Endothelial cell (in vitro differentiated cells): ENCODE measurements at places on chromosomes 6 and 20. TPM values are rescaled to one million over a fixed set of nuclear protein-coding genes. Genes with fewer than 3 reads are reported as not detected.

- DNase-seq: no peak
- peaks cover 4% of the 10 kb centered on the region for H3K27me3 ChIP-seq
- H3K27ac ChIP-seq: no peak overlapping the region
- no peaks in the 10 kb centered on the region for H3K4me1 ChIP-seq
- no peaks in the 10 kb centered on the region for H3K36me3 ChIP-seq
- no peak overlapping the region for H3K4me3 ChIP-seq
These were observed 299.8 kb downstream of the LRFN2 start for GRCh38 chr6:40287296-40287850.

DNA sequence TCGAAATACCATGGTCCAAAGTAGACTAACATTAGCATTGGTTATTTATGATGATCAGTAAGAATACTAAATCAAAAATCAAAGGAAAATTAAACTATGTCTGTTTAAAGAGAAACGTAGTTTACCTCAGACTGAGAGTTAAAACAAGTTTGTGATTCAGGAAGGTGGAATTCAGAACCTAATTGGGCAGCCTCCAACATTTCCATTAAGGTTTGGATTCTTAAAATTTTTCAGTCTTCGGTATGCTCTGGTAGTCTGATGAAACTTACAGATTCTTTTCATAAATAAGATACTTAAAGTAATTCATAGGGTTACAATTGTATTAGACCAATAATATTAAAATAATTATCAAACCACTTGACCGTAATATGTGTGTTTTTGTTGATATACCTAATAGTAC lies 18.6 kb downstream of the HFE start:
- DNase-seq: no peak
- H3K4me3 ChIP-seq: no peak overlapping the region
- peaks cover 5% of the 10 kb centered on the region for H3K27me3 ChIP-seq
- H3K36me3 ChIP-seq: peaks cover 4% of the 10 kb centered on the region
- H3K27ac ChIP-seq: no peak overlapping the region

DNA sequence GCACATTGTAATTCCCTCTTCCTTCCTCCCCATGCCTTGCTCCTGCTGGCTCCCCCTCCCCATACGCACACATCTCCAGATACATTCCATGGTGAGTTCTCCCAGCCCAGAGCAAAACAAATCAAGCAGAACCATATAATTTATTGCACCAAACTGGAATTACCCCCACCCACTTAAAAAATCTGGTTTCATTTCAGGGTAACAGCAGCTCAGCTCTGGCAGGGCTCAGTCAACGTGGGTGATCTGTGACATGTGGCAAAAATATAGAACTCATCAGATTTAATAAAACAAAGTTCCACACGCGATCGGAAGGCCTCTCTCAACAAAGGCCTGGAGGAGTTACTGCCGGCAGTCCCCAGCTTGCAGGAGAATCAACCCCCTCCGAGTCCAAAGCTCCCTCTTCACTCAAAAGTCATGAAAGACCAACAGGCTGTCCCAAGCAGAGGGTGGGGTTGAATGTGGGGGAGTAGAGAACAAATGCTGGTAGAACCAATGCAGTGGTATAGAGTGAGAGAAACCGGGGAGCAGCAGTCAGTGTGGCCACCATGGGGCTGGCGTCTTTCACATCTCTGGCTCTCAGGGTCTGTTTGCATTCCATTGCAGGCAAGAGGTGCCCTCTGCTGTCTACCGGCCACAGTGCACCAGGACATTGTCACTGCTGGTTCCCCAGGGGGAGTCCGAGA lies 323.3 kb upstream of the NT5E start:
- no peaks in the 10 kb centered on the region for H3K36me3 ChIP-seq
- no peaks in the 10 kb centered on the region for H3K27me3 ChIP-seq
- H3K4me1 ChIP-seq: peaks cover 10% of the 10 kb centered on the region
- peak overlapping the region; percentile 61 for H3K4me3 ChIP-seq

- H3K36me3 ChIP-seq: no peaks in the 10 kb centered on the region
- DNase-seq: no peak
- H3K4me1 ChIP-seq: no peaks in the 10 kb centered on the region
- peaks cover under 1% of the 10 kb centered on the region for H3K27me3 ChIP-seq
- H3K27ac ChIP-seq: no peak overlapping the region
These were observed 32.3 kb downstream of the C20orf203 start for GRCh38 chr20:32641464-32641863.

GRCh38 chr6:139856562-139856961 lies 482.1 kb upstream of the CITED2 start:
- H3K4me1 ChIP-seq: no peaks in the 10 kb centered on the region
- no peak overlapping the region for H3K4me3 ChIP-seq
- DNase-seq: no peak
- H3K27me3 ChIP-seq: no peaks in the 10 kb centered on the region
- no peaks in the 10 kb centered on the region for H3K36me3 ChIP-seq
- H3K27ac ChIP-seq: no peak overlapping the region

Gene TOX2
- 5.0 TPM for total RNA-seq

Gene RIPOR3
- 11.2 TPM for total RNA-seq

- H3K4me1 ChIP-seq: peaks cover 8% of the 10 kb centered on the region
- DNase-seq: no peak
- no peaks in the 10 kb centered on the region for H3K36me3 ChIP-seq
- H3K27ac ChIP-seq: no peak overlapping the region
- H3K27me3 ChIP-seq: peaks cover 1% of the 10 kb centered on the region
These were observed 73.1 kb downstream of the PTCHD4 start for GRCh38 chr6:48037946-48038345.

DNA sequence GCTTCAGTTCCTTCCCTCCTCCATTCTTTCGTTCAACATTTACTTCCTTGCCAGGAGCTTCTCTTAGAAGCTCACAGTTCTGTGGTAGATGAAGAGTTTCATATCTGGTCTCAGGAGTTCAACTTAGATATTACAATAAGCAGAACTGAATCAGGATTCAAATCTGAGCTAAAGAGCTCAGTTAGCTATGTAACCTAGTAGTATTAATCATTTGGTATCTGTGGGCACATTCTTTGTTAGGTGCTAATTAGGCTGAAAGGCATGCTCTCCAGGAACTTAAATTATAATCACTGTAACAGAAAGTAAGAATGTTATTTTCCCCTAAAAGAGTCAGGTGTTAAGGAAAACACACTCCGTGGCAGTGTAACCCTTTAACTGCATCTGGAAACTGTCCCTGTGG lies 8.4 kb downstream of the ZNF76 start:
- H3K4me1 ChIP-seq: peaks cover 1% of the 10 kb centered on the region
- no peak overlapping the region for H3K27ac ChIP-seq
- no peaks in the 10 kb centered on the region for H3K36me3 ChIP-seq
- H3K27me3 ChIP-seq: no peaks in the 10 kb centered on the region

- no peaks in the 10 kb centered on the region for H3K36me3 ChIP-seq
- no peaks in the 10 kb centered on the region for H3K27me3 ChIP-seq
- no peak for DNase-seq
- H3K27ac ChIP-seq: no peak overlapping the region
These were observed 95.3 kb upstream of the SGK1 start for GRCh38 chr6:134413241-134413643.

GRCh38 chr6:143123081-143123480 lies 62.4 kb downstream of the AIG1 start:
- no peak for DNase-seq
- no peaks in the 10 kb centered on the region for H3K4me1 ChIP-seq
- H3K4me3 ChIP-seq: no peak overlapping the region
- H3K36me3 ChIP-seq: no peaks in the 10 kb centered on the region
- no peak overlapping the region for H3K27ac ChIP-seq

GRCh38 chr6:70998148-70998547 lies 41.3 kb upstream of the B3GAT2 start:
- DNase-seq: no peak
- no peak overlapping the region for H3K27ac ChIP-seq
- no peaks in the 10 kb centered on the region for H3K27me3 ChIP-seq
- no peaks in the 10 kb centered on the region for H3K36me3 ChIP-seq

- H3K36me3 ChIP-seq: peaks cover 25% of the 10 kb centered on the region
- no peak overlapping the region for H3K4me3 ChIP-seq
- peaks cover 13% of the 10 kb centered on the region for H3K4me1 ChIP-seq
These were observed 43.1 kb downstream of the DCBLD1 start for GRCh38 chr6:117525607-117526006.

GRCh38 chr6:38493931-38494547 lies 145.7 kb downstream of the BTBD9 start:
- no peak overlapping the region for H3K4me3 ChIP-seq
- H3K27me3 ChIP-seq: peaks cover 2% of the 10 kb centered on the region
- DNase-seq: peak; percentile 78
- no peaks in the 10 kb centered on the region for H3K36me3 ChIP-seq
- H3K4me1 ChIP-seq: no peaks in the 10 kb centered on the region
- H3K27ac ChIP-seq: no peak overlapping the region

DNA sequence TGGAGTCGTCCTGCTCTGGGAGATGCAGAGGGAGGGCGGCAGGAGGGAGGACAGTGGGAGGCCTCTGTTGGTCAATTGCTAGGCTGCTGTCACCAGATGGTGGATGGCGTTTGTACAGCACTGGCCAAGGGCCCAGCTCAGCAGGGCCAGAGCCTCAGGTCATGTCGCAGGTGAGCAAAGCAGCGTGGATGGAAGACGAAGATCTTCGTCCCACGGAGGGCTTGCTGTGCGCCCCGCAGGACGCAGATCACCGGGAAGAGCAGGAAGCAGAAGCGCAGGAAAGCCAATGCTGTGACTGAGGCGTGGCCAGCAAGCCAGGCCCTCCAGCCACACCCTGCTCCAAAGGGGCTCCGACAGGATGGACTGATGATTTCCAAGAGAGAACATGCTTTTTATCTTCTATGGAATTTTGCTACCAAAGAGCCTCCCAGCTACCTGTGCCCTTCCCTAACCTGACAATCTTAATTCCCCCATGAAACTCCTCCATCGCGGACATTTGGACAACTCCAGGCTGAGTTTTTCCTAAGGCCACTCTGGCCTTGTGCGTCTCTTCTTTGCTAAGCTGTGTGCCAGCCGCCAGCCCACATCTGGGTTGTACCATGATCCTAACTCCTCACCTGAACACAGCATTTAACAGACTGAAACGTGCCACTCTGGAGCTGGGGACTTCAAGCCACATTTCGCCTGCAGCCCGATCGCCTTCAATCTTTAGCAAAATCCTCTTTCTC lies 3.5 kb upstream of the SLCO4A1 start:
- no peak overlapping the region for H3K27ac ChIP-seq
- H3K36me3 ChIP-seq: no peaks in the 10 kb centered on the region
- H3K4me3 ChIP-seq: no peak overlapping the region
- no peak for DNase-seq

Gene SLC29A1
- 142 TPM for total RNA-seq

DNA sequence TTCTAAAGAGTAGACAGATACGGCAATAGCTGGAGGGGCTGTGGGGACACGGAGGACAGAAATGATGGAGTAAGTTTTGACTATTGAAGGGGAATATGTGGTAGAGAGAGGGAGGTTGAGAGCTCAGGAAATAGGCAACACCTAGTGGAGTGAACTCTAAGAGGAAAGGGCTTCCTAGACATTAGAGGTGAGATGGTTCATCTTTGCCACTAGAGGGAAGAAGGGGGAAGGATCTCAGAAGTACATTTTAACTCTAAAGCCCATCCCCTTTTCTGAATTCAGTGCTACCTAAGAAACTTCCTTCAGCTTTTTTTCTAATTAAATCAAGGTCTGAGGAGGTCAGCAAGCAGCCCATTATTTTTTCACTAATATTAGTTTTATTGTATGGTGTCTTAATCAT lies 689.4 kb upstream of the MAP3K7 start:
- no peaks in the 10 kb centered on the region for H3K36me3 ChIP-seq
- no peaks in the 10 kb centered on the region for H3K27me3 ChIP-seq
- no peak overlapping the region for H3K4me3 ChIP-seq
- H3K4me1 ChIP-seq: no peaks in the 10 kb centered on the region
- DNase-seq: no peak

- H3K4me3 ChIP-seq: no peak overlapping the region
- DNase-seq: no peak
- H3K36me3 ChIP-seq: no peaks in the 10 kb centered on the region
These were observed 79.9 kb downstream of the FNDC1 start for GRCh38 chr6:159249128-159249527.

Gene ADGRB3
- total RNA-seq: 2.4 TPM

DNA sequence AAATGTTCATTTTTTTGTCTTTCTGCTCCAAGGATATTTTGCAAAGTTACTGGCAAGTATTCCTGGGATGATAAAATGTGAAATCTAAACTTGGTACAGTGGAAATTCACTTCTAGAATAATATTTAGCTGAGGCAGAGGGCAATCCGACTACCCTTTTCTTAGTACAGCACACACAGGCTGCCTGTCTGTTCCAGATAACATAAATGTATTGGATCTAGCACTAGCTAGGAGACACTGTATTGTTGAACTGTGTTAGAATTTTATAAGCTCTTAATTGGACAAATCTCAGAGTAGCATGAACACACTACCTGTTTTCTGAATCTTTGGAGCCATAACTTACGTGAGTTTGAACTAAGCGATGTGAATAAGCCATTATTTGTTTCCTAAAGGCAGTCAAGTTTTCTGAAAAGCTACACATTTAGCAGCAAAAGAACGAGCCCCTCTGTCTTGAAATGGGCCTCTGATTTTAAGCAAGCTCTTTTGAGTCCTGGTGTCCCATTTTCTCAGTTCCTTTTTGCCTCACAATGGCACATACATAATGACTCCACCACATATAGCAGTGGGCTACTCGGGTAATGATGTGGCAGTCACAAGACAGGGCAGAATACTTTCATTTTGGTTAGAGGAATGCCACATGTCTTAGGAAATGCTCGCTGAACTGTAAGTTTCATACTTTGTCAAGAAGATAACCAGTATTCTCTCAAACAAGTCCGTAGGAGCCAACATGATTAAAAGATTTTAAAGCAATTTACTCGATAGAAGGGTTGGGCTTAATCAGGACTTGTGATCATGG lies 116.5 kb upstream of the ESR1 start:
- H3K27ac ChIP-seq: no peak overlapping the region
- H3K4me1 ChIP-seq: no peaks in the 10 kb centered on the region
- no peak overlapping the region for H3K4me3 ChIP-seq
- no peaks in the 10 kb centered on the region for H3K27me3 ChIP-seq
- H3K36me3 ChIP-seq: no peaks in the 10 kb centered on the region

DNA sequence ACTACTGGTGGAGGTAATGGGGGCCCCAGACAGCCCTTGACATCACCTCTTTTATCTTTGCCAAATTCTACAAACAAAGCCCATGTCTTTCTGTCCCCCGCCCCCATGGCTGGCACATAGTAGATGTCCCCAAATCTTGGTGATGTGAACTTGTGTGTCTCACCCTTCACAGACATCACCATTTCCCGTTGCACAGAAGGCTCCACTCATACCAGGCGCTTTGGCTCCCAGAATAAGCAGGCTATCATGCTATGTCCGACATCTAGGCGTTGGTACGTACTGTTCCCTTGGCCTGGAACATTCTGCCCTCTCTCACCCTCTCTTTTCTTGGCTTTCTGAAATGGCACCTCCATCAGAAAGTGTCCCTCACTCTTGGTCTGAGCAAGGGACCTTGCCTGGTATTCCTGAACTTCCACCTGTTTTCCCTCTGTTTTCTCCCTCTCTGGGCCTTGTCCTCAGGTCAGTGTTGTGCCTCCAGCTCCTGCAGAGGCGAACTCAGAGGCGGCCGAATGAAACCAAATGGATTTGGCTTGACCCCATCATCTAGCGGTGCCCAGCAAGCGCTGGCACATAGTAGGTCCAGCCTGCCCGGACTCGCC lies 968 bp upstream of the CCN5 start:
- peaks cover 2% of the 10 kb centered on the region for H3K27me3 ChIP-seq
- no peaks in the 10 kb centered on the region for H3K36me3 ChIP-seq
- no peaks in the 10 kb centered on the region for H3K4me1 ChIP-seq
- no peak for DNase-seq
